IPS DF 19.7 (cell line): ENCODE measurements at places on chromosomes 7 and 10.

DNA sequence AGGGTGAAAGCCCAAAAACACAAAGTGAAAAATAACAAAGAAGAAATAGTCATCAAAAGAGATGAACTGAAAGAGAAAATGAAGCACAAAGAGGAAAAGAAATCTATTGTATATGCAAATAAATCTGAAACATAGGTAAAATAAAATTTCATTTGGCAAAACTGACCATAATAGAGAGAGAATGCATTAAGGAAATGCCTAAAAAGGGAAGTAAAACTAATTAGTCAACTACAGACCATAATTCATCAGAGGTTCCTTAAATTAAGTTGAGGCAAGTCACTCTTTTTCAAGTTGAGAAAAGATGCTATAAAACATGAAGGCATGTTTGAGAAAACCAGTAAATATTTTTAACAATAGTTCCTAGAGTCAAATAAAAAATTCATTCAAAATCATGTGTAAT is 233.3 kb downstream of the LRRN3 start:
- DNase-seq = no peak

- DNase-seq = no peak
Observed at GRCh38 chr7:44394636-44395035, 69.2 kb upstream of the CAMK2B start.

GRCh38 chr10:70970830-70971229 is 82.5 kb upstream of the PCBD1 start:
- DNase-seq = peak; percentile 96

DNA sequence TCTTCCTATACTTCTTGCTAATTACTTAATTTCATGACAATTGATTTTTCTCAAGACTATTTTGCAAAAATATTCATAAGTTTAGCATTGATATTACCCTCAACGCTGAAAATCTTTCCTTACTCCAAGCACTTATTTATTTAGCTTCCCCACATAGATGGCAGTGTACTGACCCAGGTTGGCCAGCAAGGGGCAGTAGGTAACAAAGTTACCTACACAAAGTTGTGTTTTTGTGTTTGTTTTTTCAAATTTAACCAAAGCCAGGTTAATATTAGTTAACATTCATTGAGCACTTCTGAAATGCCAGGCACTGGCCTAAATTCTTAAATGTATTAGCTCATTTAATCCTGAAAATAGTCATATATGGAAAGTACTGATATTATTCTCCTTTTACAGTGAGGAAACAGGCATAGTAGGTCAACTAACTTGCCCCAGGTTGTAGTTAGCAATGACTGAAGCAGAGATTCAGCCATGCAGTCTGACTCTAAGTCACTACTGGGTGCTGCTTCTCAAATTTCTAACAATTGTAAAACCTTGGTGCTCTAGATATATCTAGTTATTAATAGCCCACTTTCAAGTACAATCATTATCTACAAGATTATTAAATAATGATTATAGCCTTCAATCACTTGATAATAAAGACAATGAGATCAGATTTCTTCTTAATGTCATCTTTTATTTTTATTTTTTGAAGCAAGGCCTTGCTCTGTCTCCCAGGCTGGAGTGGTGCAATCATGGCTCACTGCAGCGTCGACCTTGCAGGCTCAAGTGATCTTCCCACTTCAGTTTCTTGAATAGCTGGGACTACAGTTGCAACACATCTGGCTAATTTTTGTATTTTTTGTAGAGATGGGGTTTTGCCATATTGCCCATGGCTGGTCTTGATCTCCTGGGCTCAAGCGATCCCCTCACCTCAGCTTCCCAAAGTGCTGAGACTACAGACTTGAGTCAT is 5.8 kb upstream of the GGCT start:
- DNase-seq = no peak

- no peak for DNase-seq
Observed at GRCh38 chr10:19946791-19947190, 130.6 kb downstream of the PLXDC2 start.
